Posterior cingulate gyrus (tissue), 11 donors: ENCODE measurements at places on chromosomes 3 and 15.

GRCh38 chr3:197906850-197907187, 43.2 kb upstream of the RPL35A start:
- DNase-seq: no peak

- DNase-seq: no peak
Measured at GRCh38 chr3:117674321-117674720, 964.7 kb downstream of the TUSC7 start.

GRCh38 chr3:130354430-130354829, 9.0 kb downstream of the COL6A5 start:
- no peak for DNase-seq

GRCh38 chr3:149848688-149849087, 35.7 kb downstream of the RNF13 start:
- DNase-seq: no peak

DNA sequence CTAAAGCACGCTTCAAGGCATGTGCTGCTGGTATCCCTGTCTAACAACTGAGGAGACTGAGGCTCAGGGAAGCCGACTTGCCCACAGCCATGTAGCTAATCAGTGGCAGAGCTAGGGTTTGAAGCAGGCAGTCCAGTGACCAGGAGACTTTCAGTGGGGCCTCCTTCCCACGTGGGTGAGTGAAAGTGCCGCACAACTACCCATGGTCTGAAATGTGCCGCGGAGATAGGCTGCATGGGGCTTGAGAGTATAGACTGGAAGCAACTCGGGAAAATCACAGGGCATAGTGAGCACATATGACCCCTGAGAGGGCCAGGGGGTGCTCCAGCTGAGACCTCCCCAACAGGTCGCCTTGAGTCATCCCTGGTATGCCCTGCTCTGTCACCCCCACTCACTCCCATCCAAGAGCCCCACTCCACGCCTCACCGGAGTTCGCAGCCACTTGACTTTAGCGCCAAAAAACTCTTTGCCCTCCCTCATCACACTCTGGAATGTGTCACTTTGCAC, 19.1 kb downstream of the FAM174B start:
- no peak for DNase-seq

GRCh38 chr3:137296116-137296515, 338.3 kb downstream of the IL20RB start:
- no peak for DNase-seq

GRCh38 chr15:36332301-36332700, 247.1 kb upstream of the CDIN1 start:
- no peak for DNase-seq

- no peak for DNase-seq
Measured at GRCh38 chr15:48855501-48856440, 22.2 kb upstream of the EID1 start.

DNA sequence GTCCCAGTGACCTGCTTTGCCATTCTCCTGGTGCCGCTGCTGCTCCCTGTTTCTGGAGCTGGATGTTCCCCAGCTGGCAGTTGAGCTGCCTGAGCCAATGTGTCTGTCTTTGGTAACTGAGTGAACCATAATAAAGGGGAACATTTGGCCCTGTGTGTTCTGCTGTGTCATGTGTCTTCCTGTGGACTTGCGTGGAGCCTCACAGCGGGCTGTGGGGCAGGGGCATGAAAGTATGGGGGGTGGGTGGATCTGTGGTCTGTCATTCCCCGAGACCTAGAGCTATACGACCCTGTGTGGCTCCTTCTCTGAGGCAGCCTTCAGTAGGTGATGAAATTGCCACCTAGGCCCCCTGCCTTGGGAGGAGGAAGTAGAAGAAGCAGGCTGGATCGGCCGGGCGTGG, 2.0 kb upstream of the PPCDC start:
- no peak for DNase-seq

DNA sequence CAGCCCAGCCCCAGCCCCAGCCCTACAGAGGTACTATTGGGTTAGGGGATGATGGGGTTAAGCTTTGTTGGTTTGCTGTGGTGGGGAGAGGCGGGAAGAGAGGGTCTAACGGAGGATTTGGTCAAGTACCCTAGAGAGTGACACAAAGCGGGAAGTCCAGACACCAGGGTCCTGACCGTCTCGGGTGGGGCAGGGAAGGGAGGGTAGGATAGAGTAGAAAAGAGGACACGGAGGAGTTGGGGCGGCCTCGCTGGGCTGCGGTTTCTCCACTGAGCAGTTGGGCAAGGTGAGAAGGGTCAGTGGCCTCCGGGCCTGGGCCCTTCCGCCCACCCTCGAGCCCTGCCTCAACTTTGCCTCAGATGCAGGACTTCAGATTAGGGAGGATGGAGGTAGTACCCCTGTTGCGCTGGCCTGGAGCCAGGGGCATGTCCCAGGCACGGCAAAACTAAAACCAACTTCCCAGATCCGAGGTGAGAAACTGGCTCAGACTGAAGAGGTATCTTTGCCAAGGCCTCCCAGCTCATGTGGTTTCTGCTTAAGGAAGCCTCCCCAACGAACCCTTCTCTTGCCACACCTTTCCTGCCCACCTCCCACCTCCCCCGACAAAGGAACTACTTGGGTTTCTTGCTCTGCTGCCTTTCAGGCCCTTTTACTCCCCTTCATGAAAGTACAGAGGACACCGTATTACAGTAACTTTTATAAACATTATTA, 551 bp downstream of the PML start:
- DNase-seq: no peak

DNA sequence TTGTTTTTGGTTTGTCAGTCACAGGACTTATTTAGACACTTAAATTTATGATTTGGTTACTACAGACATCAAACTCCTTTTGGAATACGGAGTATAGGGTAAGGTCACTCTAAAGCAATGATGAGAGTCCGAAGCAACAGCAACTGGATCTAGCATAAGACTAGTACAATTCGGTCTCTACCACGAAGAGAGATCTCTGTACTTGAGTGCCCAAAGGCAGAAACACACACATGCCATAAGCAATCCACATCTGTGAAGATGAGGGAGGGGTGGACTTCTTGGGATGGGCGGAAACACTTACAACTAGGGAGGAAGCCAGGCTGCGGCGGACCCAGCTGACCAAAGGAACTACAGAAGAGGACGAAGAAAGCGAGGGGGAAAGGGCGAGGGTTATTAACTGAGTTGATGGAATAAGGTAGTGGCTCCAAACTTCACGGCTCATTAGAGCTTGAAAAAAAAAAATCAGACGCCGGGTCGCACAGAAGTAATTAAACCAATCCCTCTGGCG, 595 bp downstream of the DPH6 start:
- no peak for DNase-seq

DNA sequence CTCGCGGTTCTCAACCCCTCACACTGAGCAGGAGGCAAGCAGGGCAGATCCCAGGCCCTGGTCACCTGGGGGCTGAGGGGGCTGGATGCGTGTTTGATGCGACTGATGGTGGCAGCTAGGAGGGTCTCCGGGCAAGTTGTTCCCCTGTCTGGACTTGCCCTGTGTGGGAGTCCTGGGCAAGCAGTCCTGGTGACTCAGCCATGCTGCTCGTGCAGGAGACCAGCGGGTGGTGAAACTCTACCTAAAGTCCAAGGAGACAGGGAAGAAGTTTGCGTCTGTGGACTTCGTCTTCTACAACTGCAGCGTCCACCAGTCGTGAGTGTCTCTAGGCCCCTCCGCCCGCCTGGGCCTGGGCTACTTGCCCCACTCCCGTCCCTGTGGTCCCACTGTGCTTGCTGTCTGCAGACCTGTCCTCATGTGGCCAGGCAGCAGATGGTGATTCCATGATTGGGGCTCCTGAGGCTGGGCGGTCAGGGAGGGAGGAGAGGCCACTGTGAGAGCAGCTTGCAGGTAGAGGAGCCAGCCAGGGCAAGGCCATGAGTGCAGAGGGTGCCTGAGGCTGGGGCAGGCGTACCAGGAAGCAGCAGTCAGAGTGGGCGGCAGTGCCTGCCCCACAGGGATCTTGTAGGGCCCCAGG, 23.1 kb downstream of the PLXNA1 start:
- no peak for DNase-seq

DNA sequence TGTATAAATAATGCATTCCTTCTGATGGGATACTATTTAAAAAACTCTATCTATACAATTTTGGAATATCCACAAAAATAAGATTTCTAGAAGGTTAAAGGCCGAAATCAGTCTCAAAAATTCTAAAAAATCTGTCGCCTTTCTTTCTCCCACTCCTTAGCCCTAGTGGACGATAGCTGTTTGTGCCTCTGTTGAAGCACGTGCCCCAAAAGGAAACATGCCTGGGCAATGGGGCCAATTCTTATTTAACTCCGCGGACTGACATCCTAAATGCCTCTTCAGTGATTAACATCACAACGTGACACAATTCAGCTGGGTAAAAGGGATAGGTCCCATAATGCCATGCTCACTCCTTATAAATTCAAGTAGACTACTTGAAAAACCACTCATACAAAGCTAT, 65.1 kb downstream of the GAP43 start:
- DNase-seq: no peak

GRCh38 chr3:98791341-98792325, 28.5 kb downstream of the ST3GAL6 start:
- DNase-seq: no peak

DNA sequence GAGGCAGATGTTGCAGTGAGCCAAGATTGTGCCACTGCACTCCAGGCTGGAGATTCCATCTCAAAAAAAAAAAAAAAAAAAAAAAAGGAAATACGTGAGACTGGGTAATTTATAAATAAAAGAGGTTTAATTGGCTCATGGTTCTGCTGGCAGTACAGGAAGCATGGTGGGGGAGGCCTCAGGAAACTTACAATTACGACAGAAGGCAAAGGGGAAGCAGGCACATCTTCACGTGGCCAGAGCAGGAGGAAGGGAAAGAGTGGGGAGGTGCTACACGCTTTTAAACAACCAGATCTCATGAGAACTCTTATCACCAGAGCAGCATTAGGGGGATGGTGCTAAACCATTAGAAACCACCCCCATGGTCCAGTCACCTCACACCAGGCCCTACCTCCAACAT, 138.2 kb upstream of the IL12A start:
- no peak for DNase-seq

GRCh38 chr3:55333046-55333445, 154.1 kb downstream of the WNT5A start:
- no peak for DNase-seq

GRCh38 chr3:197364410-197365071, 66.1 kb upstream of the DLG1 start:
- no peak for DNase-seq

- DNase-seq: no peak
Measured at GRCh38 chr3:133130168-133130567, 92.0 kb downstream of the TMEM108 start.

DNA sequence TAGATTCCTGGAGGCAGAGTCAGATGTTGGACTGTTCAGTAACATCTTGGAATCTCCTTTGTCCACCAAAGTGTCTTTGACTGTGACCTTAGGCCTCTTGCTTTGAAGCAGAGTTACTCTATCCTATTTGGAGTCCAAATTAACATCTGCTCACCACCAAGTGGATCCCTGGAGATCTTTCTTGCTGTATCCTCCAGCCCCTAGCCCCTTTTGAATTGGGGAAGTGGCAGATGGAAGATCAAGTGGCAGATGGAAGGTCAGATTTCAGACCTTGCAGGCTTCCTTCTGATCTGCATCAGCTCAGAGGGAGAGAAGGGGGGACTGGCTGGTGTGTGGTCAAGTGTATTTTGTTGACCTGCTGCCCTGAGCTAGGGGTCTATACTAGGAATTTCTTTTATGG, 125.0 kb upstream of the ROPN1 start:
- no peak for DNase-seq

DNA sequence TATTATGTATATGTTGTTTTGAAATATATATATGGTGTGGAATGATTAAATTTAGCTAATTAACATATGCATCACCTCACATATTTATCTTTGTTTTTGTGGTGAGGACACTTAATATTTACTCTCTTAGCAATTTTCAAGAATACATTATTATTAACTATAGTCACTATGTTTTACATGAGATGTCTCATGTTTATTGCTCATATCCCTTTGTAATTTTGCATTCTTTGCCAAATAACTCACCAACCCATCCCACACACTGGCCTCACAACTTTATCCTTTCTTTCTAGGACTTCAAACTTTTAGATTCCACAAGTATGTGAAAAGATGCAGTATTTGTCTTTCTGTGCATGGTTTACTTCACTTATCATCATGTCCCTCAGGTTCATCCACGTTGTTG, 950.2 kb upstream of the CADM2 start:
- DNase-seq: no peak

DNA sequence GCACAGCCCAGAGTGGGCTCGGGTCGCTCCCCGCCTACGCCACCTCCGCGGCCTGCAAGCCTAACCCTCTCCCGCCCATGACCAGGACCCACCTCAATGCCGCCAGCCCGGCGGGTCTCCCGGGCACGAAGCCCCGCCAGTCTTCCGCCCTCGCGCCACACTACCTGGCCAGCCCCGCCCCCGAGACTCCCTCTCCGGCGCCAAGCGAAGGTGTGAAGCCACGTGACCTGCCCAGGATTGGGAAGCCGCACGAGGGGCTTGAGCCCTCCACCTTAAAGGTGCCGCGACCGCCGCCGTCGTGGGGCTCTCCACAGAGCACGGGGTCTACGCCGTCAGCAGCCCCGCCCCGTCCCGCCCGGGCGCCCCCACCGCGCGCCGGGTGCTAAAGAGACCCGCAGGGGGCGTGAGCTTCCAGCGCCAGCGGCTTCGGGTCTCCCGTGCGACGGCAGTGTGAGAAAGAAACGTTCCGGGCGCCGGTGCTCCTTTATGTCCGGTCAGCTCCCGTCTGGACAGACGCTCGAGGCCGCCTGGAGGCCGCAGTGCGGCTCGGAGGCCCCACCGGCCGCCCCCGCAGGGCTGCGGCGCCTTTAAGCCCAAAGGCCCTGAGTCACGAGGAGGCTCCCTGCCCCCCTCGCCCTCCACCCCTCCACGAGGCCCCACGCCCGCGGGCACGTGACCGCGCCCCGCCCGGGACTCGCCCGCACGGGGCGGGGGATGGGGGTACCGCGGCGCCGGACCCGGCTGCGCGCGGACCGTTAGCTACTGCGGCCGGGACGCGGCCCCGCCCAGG, at the start of gene CPEB1:
TSS of gene CPEB1 (minus strand) at position 319 of the 790 bp plus-strand sequence. CDS start 18,904 bp downstream, outside the sequence.
- peak; percentile 61 for DNase-seq

DNA sequence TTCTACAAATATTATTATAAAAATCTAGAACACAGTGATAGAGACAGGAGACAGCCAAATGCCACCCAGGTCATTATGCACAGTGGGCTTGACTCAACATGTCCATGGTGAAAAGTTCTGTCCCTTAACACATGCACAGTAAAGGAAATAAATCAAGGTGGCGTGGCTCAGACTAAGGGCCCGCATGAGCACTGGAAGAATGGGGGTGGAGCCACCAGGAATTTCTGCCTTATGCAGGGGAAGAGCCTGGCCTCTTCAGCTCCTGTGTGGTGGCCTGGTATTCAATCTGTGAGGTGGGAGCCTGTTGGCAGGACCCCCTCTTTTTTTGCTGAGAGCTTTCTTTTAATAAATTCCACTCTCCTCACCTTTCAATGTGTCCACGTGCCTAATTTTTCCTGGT, 17.2 kb upstream of the SPG21 start:
- DNase-seq: no peak

DNA sequence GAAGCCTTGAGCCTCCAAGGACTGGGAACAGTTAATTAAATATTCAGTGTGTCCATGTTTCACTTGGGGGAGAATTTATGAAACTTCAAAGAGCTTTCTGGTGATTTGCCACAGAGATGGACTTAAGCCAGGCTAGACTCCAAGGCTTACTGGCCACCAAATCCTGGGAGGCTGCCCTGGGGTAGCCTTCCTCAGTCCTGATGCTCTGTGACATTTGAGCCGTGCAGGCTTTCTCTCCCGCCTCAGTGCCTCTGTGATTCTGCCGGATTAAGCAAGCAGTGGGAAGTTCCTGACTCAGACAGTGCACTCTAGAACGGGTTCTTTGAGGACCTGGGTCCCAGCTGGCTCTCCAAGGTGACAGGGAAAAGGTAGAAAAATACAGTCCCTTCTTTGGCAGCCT, 314.7 kb upstream of the ICE2 start:
- DNase-seq: no peak
